ENCODE measurements at places on chromosomes 6 and 20.

- peak; percentile 70 for DNase-seq
Observed at GRCh38 chr6:26216886-26217713, 129.9 kb downstream of the HFE start.

DNA sequence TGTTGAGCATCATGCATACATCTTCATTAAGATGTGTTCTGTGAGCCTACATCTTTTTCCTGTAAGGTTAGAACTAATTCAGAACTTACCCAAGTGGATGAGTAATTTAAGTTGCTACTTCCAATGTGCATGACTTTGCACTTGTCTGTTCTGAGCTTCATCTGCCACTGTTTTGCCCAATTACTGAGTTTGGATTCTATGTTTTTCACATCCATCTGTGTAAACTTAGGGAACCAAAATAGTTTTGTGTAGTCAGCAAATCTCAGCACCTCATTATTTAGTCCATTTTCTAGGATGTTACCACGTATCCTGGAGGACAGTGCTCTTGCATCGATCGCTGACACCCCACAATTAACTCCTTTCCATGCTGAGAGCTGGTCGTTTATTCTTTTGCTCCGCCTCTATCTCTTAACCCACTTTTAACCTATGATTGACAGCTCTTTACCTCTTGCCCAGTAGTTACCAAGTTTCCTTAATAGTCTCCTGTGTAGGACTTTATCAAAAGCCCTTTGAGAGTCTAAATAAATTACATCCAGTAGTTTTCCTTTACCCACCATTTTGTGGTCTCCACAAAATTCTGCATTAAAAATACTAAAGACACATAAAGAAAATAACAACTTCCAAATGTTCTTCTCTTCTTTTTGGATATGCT is 44.2 kb upstream of the CITED2 start:
- DNase-seq, result no peak

GRCh38 chr6:118514689-118515088 is 33.4 kb upstream of the PLN start:
- no peak for DNase-seq

DNA sequence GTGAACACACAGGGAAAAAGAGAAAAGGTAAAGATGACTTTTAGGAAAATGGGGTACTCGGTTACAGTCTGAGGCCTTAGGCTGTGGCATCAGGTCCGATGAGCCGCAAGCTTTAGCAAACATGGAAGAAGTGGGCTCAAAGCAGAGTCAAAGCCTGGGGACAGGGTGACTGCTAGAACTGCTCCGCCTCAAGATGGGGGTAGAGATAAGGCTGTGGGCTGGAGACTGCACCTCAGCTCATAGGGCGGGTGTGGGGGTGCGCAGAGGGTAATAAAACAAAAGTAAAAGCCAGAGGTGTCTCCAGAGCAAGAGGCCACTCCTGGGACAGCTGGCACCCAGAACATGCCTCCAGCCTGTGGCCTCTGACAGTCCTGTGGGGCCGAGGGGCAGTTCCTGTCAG is 21.3 kb upstream of the SYNDIG1 start:
- no peak for DNase-seq

DNA sequence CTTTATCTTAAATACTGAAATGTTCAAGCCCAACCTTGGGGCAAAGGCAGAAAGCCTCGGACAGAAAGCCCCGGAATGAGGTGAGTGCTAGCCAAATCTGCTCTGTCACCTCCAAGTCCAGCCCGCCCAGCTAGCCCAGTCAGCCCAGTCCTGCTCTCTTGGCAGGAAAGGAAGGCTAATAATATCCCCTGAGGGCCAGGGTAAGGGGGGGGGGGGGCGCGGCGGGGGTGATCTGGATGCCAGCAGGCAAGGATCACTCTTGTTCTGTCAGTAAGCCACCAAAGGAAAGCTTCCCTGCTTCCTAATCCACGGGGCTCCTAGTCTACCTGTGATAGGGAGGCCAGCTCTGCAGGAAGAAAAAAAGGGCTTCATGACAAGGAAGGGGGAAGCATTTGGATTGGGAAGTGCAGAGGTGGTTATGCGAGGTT is 1.1 kb downstream of the NDRG3 start:
- DNase-seq, result no peak

DNA sequence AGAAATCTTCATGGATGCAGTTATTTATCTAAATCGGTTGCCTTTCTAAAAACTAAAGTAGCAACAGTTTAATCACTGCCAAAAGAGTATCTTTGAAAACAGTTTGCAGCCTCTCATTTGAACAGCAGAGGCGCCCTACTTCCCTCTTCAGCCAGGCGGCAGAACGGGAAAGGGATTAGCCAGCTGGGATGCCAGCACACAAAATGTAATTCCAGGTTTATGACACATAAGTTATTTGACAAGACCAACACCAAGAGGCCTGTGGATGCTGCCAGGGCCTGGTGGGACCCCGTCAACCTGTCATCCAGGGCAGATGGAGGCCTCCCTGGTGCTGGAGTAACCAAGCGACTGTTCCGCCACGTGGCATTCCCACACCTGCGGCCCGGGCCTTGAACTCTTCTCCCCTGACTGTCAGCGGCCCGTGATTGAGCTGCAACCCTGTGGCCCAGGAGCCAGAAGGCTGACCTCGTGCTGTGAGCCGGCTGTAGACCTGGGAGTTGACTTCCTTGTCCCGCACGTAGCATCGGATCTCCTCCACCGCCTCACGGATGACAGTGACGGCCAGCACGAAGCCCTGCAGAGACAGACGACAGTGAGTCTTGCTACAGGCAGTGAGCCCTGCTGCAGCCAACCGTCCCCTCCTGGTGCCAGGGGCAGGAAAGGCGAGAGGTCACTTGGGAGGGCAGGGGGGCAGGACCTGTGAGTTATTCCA is 55.5 kb downstream of the ATP9A start:
- DNase-seq, result no peak

Measured in stimulated activated CD4-positive, alpha-beta T cell treated with anti-CD3 and anti-CD28 coated beads, Interleukin-2, amount 100 ng/mL, for 48 hours (primary cell).